A549 treated with AZD2906 at 1 μM for 4 hours (cell line): ENCODE measurements at places on chromosomes 6 and 20. TPM values are rescaled to one million over a fixed set of nuclear protein-coding genes. Genes with fewer than 3 reads are reported as not detected.

Gene IPCEF1
- 0.05 to 0.09 TPM (median 0.07 TPM) in 5 replicates for total RNA-seq

Gene SAMD5
- total RNA-seq: 0.37 to 0.55 TPM (median 0.49 TPM) in 5 replicates

Gene SNAP91
- total RNA-seq: 0.11 to 0.19 TPM (median 0.14 TPM) in 5 replicates

Gene C4A
- 0.80 to 1.1 TPM (median 0.93 TPM) in 5 replicates for total RNA-seq

Gene GGTLC1
- total RNA-seq: 0.09 to 0.10 TPM (median 0.10 TPM) in 3 of 5 replicates, not detected in the others

Gene ADGRF4
- total RNA-seq: 15.2 to 18.7 TPM (median 16.9 TPM) in 5 replicates

Gene SSTR4
- total RNA-seq: 0.43 to 0.96 TPM (median 0.79 TPM) in 5 replicates

Gene MDC1
- total RNA-seq: 15.5 to 19.2 TPM (median 15.8 TPM) in 5 replicates

Gene PRPF6
- 52.7 to 54.9 TPM (median 54.7 TPM) in 5 replicates for total RNA-seq

Gene TOX2
- total RNA-seq: 11.6 to 15.6 TPM (median 13.8 TPM) in 5 replicates

Gene GRIK2
- 0.34 to 0.58 TPM (median 0.46 TPM) in 5 replicates for total RNA-seq

Gene TRIM31
- 0.58 to 0.82 TPM (median 0.72 TPM) in 5 replicates for total RNA-seq

Gene STMND1
- not detected in 5 replicates for total RNA-seq

Gene ENPP5
- total RNA-seq: 0.04 TPM in 1 of 5 replicates, not detected in the others
